ENCODE measurements at places on chromosomes 4 and X.

DNA sequence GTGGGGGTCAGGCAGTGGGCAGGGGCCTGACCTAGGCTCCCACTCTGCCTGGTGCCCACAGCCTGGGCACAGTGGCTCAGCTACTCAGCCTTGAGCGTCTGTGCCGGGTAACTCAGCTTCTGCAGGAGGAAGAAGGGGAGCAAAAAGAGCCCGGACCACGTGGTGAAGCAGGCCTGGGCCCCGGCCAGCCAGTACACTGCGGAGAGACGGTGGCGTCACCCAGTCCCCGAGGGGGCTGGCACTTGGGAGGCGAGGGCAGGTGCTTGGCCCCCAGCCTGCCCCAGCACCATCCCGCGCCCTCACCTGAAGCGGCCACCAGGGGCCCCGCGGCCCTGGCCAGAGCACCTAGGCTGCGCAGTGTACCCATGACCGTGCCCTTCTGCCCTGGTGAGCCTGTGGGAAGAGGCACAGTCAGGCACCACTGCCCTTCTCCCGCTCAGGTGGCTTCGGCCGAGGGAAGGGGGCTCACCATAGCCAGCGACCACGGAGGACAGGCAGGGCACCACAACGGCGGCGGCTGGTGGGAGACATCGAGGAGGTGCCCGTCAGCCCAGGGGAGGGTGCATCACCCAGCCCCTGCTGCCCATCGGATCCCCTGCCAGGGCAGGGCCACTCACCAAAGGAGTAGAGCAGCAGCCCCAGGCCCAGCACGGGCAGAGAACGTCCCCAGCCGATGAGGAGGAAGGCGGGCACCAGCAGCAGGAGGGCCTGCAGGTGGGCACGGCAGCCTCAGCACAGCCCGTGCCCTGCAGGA lies 32.3 kb downstream of the NOP14 start:
- DNase-seq, result no peak

DNA sequence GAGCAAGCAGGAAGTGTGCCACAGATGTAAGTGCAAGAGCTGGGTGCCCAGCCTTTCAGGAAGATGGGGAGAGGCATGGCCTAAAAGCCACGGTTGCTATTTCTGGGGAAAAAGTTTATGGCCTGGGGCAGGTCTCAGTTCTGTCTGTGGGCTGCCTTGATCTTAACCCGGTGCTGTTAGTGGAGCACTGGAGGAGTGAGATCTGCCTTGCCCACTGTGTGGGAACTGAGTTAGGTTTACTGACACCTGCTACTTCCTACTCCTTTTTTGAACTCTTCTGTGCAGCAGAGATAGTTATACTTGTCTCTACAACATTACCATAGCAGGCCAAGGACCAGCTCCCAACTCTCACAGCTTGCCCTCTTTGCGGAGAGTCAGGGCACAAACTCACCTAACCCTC lies 76.5 kb downstream of the ITM2A start:
- no peak for DNase-seq

DNA sequence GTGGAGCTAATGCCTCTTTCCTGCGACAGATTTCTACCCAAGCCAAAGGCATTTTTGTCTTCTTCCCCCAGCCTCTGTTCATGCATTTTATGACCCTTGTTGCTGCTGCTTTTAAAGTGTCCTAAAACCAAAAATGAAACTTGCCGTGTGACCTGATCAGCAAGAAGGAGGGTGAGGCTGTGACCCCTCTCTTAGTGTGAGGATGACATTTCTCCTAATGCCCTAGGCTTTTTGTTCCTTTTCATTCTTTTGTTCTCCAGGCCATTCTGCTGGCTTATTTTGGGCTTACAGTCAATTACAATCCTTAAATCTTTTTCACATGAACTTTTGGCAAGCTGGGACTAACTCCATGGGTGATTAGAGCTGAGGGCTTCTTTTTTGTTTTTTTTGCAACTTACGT lies 34.4 kb downstream of the PTTG2 start:
- no peak for DNase-seq

- DNase-seq, result no peak
These were observed 7.9 kb downstream of the TET2 start for GRCh38 chr4:105154576-105154975.

DNA sequence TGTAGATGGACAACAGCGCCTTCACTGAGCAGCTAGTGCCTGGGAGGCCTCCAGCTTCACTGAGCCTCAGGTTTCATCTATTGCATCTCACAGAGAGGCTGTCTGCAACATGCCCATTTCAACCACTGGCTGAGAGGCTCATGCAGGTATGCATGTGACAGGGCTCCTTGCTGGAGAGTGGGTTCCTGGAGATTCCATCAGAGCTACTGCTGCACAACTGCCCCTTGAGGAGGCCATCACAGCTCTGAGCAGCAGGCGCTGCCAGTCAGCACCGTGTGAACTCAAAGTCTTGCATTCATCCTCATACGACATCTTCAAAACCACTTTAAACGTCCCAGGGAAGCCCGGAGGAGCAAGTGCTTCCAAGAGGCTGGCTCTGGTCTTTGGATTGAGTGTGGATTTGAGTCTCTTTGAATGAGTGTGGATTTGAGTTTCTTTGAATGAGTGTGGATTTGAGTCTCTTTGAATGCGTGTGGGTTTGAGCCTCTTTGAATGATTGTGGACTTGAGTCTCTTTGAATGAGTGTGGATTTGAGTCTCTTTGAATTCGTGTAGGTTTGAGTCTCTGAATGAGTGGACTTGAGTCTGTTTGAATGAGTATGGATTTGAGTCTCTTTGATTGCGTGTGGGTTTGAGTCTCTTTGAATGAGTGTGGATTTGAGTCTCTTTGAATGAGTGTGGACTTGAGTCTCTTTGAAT lies 8.7 kb downstream of the P2RY8 start:
- no peak for DNase-seq

GRCh38 chrX:151700581-151700980 lies 5.3 kb downstream of the PRRG3 start:
- DNase-seq, result no peak

GRCh38 chr4:21522296-21522695 lies 426.3 kb downstream of the KCNIP4 start:
- DNase-seq, result no peak

DNA sequence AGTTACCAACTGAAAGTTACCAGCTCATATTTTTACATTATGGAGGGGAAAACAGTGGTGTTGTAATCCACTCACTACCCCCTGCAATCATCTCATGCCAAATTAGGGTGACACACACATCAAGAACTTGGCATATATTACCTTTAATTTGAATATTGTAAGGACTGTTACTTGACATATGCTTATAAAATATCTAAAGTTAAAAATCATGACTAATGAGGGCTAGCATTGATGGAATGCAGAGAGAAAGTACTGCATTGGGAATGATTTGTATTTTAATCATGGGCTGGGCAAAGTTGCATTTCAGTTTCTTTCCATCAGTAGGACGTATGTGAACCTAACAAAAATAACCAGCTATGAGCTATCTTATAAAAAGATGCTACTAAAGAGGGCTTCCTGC lies 517.5 kb upstream of the GRIA3 start:
- no peak for DNase-seq

Measured in stimulated activated naive CD8-positive, alpha-beta T cell treated with anti-CD3 and anti-CD28 coated beads, Interleukin-15, Interleukin-2, amounts not matched to agents 100 U/mL and 50 U/mL, for 24 hours (primary cell).